HS-27A (cell line): ENCODE measurements at places on chromosomes 16 and 17.

- no peak for DNase-seq
Measured at GRCh38 chr17:35099908-35100307, 19.8 kb downstream of the RAD51D start.

GRCh38 chr17:73308017-73308823 is 3.6 kb downstream of the CDC42EP4 start:
- no peak for DNase-seq

DNA sequence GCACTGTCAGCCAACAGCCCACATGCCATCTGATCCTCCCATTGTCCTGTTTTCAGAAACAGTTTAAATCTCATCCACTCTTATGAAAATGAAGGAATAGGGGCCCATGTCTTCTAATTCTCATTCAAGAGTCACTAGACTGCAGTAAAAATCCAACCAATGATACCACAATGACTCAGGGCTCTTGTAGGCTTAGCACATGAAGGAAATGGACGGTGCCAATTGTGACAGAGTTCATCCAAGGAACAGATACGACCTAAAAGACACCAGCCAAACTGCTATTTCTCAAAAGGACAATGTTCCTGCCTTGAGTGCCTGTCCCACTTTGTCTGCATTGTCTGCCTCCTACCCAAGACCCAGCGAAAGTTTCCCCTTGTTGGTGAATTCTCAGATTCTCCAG is 204.8 kb upstream of the COX10 start:
- DNase-seq, result no peak

DNA sequence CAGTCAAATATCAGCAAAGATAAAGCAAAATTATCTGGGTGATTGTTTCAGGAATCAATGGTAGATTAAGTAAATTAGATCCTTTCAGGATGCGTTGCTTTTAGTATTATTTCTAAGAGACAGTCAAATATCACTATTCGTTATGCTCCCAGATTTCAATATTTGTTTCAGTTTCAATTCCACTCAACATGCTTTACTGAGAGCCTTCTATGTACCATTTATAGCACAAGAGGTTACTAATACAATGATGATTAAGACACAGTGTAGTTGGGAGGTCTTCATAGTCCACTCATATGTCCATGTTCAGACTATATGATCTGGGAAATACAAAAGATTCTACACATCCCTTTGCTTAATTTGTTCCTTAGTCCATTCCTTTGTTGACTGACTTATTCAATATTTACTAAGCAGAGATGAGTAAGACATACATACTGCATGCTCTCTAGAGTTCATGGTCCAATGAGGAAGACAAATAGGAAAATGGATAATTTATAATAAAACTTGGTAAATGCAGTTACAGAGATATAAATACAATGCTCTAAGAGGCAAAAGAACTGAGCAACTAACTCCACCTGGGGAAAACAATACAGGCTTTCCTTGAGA is 88.2 kb upstream of the NOG start:
- no peak for DNase-seq
